ENCODE measurements at places on chromosomes 11 and 22. TPM values are rescaled to one million over a fixed set of nuclear protein-coding genes. Genes with fewer than 3 reads are reported as not detected.

HTR3A gene
- 0.14 TPM for total RNA-seq

- no peak for DNase-seq
Measured at GRCh38 chr11:115618428-115618827, 114.2 kb upstream of the CADM1 start.

DNA sequence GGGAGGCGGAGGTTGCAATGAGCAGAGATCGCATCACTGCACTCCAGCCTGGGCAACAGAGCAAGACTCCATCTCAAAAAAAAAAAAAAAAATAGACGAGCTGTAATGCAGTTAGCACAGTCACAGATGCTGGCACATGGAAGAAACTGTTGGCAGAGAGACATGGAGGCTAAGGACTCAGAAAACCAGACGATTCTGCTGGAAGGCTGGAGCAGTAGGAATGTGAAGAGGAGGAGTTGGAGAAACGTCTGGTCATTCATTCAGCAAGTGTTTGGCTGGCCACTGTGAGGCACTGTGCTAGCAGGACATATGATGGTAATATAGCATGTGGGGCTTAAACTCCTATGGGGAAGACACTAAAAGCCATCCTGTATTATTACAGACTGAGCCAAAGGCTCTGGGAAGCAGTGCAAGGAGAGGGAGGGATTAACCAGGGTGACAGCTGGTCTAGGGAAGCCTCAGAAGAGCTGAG is 5.0 kb downstream of the UQCR10 start:
- no peak for DNase-seq

DNA sequence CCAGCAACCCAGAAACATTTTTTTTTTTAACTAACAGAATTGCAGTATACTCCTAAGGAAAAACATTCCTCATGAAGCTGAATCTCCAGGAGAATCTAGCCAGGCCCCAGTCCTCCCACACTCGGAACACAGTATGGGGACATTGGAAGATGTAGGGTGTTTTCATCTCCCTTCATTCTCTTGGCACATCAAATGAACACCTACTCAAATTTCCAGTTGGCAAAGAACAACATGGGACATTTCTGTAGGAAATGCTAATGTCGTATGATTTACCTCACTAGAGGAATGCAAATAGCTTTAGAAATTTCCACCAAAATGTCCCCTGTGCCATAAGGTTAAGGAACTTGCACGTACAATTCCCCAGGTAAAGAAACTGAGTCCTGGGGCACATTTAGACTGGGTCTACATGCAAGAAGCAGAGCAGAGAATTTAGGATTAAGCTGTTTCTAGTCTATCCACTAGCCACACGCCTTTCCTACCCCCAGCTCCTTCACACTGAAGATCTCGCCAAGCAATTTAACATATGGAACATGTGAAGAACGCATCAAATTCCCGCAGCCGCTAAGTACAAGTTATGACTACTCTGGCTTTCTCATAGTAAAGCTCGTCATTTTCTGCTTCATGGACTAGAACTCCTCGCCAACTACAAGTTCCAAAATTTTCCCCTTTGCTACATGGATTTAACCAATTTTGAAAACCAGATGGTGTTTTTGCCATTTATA is 2.9 kb upstream of the CADM1 start:
- no peak for DNase-seq

GRCh38 chr11:69183613-69184012 is 27.9 kb downstream of the SMIM38 start:
- no peak for DNase-seq

GRCh38 chr22:28034760-28035401 is 115.8 kb upstream of the PITPNB start:
- DNase-seq, result peak; percentile 71

DNA sequence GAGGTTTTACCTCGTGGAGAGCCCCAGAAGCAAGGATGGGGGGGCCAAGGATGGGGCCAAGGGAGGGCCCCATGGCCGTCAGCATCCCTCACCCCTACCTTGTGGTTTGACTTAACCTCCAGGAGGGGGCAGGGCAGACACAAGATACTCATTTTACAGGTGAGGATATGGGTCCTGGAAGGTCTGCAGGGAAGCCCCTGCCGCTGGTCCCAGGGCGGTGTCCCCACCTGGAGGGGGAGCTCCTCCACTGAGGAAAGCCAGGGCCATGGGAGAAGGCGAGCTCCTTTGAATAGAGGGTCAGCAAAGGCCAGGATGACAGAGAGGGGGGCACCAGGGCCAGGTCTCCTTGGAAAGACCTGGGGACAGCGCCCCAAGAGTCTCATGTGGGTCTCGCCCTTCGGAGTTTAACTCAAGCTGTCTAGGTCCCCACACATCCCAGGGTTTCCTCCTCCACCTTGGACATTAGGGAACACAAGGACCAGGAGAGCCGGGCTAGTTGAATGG is 5.9 kb upstream of the ADORA2A start:
- DNase-seq, result no peak

DNA sequence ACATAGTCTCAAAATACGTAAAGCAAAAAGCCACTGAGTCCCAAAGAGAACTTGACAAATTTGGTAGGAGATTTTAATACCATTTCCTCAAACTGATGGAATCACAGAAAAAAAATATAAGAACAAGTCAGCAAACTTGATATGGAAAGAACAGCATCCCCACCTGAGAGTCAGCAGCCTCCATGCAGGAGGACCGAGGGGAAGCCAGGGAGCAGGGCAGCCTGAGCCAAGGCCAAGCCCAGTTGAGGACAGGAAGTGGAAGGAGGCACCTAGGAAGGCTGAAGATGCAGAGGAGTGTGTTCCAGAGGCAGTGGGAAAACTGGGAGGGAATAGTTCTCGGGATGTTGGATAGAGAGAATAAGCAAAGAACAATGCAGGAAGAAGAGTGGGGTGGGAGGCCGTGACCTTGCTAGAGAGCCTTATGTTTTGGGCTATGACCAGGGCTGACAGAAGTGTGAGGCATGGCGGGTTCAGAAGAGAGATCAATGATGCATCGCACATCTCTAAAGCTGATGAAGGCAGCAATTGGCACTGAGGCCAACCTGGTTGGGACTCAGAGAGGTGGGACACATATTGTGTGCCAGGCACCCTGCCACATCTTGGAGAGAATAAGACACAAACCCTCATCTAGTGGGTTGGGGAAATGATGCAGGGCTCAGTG is 15.4 kb downstream of the APOA4 start:
- no peak for DNase-seq

DNA sequence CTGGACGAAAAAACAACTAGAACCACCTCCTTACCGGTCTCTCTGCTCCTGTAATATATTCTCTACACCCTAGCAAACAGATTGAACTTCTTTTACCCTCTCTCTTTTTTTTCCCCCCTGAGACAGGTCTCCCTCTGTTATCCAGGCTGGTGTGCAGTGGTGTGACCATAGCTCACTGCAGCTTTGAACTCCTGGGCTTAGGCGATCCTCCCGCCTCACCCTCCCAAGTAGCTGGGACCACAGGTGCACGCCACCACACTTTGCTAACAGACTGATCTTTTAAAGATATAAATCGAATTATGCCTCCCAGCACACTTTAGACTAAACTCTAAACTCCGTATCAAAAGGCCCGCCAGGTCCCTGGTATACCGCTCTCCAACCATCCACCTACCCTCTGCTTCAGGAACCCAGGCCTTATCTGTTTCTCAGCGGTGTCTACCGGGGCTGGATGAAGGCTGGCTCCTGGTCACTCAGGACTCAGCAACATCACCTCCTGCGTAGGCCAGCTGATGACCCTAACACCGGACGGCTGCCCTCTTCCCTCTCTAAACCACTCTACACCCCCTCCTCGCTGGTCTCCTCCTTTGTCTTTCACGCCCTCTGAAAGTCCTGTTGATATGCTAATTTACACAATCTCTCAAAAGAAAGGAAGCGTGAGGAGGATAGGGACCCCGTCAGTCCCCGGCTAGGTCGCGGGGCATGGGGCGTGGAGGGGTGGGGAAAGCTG is 745 bp downstream of the C22orf39 start:
- no peak for DNase-seq

Data from uterus (tissue), 4 donors.